NCI-H146 (cell line): ENCODE measurements at places on chromosomes 5 and 9.

GRCh38 chr9:101527066-101527465 is 6.6 kb upstream of the RNF20 start:
- no peak for DNase-seq

- no peak for DNase-seq
Observed at GRCh38 chr5:66551338-66551737, 44.9 kb upstream of the MAST4 start.

GRCh38 chr9:124747065-124747464 is 24.0 kb downstream of the NR6A1 start:
- DNase-seq, result no peak

DNA sequence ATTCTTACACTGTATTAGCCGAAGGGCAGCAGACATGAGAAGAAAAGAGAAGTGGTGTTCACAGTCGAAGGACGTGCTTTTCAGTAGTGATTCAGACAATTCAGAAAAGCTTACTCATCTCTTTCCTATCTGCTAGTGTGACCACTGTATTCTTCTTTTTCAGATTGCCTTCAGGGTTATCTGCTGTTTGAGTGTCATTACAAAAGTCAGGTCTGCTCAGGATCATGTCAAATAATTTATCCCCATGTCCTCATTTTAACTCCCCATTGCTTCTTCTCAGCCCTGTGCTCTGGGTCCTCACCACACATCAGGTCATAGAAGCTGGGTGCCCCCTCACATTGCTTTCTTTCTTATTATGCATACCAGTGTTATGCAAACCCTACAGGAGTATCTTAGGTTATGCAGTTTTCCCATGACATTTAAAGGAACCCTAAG is 394.0 kb downstream of the CETN3 start:
- no peak for DNase-seq

DNA sequence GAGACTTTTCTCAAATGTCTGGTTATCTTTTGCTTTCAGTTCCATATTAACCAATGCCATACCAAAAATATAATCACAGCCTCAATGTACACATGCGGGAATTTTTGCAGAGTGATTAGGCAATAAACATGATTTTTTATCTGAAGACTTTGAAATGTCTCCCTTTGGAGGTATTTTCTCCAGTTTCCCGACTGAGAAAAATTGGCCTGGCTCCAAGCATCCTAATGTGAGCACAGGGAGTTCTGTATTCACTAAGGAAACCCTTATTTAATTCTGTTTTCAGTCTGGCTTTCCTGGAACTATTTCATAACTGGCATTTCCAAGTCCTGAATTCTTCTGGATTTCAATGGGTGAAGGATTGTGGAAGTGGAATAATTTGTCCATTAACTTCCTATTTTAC is 8.5 kb downstream of the HCN1 start:
- DNase-seq, result no peak

DNA sequence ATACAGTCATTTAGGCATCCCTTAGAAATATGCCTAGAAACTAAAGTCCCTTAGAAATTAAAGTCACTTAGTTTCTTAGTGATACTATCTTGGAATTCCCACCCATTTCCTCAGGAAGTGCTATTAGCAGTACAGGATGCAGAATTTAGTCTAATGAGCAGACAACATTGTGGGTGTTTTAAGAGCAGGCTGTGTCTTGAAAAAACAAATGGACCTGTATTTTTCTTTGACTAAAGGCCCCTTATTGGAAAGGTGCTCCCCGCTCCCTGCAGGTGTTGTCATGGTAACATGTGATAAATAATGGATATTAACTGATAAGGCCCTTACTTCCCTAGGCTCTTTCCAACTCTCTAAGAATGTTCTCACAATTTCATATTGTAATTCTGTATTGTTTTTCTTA is 38.8 kb upstream of the STARD4 start:
- peak; percentile 6 for DNase-seq

- no peak for DNase-seq
Observed at GRCh38 chr5:170403675-170404074, 14.5 kb upstream of the KCNMB1 start.

- no peak for DNase-seq
Observed at GRCh38 chr5:36153726-36154125, 1.8 kb downstream of the SKP2 start.

DNA sequence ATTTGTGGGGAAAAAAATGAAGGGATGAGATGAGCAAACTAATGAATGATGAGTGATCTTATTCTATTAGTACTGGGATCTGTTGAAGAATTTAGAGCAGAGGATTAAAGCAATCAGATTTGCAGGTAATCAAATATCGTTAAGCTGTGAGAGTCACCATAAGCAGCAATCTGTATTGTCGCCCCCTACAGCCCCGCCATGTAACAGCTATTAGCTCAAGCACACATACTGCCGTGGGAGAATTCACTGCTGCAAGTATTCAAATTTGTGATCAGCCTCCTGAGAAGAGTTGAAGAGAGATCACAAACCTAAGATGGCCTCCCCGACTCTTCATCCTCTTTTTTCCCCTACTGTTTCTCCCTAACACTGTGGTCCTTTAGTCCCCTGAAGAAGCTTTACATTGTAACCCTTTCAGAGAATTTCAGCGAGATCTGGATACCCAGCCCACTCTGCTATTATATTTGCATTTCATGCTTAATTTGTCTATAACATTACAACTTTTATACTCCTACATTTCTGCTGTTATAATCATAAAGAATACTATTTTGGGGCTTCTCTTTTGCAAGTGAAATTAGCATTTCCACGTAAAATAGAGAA is 28.5 kb upstream of the PHF24 start:
- DNase-seq, result no peak

GRCh38 chr5:154603953-154604679 is 126.1 kb upstream of the HAND1 start:
- no peak for DNase-seq

DNA sequence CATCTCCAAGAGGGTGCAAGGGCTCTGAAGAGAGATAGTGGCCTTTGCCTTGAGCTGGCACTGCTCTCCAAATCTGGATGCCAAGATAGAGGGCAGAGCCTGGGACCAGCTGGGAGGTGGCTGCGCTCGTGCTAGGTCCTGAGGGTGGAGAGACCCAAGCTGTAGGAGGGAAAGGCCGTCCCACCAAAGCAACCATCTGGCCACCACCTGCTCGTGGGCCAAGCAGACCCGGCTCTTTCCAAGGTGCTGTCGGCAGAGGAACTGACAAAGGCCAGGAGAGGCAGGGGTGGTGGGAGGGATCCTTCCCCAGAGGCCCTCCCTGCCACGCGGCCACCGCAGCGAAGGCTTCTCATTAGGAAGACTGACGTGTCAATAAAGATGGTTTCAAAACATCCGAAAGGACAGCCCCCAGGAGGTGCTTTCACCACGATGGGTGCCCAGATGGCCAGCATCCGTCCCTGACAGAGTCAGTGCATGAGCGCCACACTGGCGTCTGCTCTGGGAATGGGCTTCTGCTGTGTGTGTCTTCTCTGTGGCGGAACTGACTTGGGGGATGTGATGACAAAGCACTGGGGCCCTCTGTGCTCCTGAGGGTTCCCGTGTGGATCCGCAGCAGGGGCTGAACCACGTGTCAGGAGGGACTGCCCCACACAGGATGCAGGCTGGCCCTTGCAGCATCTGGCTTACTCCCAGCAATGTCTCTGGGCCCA is 213.5 kb downstream of the FANCC start:
- no peak for DNase-seq

DNA sequence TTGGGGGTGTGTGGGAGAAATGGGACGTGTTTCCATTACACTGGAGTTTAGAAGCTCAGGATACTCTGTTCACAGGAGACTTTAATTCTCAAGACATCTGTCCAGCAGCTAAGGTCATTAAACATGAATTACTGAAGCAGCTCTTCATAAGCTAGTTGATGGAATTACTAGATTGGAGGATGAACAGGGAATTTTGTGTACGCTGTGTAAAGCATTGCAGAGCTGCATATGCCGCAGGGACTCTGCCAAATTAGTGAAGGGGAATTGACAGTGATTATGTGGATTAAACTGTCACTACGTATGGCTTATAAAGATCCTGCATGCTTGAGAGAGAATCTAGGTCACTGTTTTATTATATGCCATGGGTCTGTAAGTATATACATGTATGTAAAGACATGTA is 177.5 kb upstream of the TBC1D2 start:
- DNase-seq, result no peak
